ENCODE measurements at places on chromosomes 2 and 18.

DNA sequence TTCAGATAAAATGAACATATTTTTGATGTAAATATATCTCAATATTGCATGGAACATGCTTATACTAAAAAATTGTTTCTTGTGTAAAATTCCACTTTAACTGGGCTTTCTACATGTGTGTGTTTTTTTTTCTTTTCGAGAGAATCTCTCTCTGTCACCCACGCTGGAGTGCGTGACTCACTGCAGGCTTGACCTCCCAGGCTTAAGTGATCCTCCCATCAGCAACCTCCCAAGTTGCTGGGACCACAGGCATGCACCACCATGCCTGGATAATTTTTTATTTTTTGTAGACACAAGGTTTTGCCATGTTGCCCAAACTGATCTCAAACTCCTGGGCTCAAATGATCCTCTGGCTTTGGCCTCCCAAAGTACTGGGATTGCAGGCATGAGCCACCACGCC, 254.6 kb downstream of the LOXHD1 start:
- no peak for DNase-seq

DNA sequence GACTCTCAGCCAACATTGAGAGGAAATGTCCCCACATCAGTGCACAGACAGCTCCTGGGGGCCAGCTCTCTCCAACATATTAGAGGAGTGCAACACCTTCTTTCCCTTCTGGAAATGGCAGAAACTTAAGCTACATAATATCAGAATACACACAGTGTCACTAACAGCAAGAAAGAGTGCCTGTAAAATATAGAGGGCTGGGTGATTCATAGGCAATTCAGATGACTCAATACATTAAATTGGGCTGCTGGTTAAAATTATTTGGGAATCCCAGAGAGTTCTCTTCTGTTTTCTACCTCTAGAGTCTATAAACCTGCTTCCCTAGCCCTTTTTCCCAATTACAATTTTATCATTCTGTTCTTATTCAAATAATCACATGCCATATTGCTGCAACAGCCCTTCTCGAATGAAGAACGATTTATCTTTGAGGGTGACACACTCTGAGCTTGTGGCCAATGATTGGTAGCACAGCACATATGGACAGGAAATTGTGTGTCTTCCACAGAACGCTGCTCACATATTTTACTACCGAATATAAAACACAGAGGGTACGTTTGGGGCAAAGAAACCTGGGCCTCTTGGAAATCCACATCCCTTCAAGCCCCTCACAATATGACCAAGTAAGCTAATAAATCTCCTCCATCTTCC, 381.2 kb downstream of the MBD2 start:
- DNase-seq = no peak

DNA sequence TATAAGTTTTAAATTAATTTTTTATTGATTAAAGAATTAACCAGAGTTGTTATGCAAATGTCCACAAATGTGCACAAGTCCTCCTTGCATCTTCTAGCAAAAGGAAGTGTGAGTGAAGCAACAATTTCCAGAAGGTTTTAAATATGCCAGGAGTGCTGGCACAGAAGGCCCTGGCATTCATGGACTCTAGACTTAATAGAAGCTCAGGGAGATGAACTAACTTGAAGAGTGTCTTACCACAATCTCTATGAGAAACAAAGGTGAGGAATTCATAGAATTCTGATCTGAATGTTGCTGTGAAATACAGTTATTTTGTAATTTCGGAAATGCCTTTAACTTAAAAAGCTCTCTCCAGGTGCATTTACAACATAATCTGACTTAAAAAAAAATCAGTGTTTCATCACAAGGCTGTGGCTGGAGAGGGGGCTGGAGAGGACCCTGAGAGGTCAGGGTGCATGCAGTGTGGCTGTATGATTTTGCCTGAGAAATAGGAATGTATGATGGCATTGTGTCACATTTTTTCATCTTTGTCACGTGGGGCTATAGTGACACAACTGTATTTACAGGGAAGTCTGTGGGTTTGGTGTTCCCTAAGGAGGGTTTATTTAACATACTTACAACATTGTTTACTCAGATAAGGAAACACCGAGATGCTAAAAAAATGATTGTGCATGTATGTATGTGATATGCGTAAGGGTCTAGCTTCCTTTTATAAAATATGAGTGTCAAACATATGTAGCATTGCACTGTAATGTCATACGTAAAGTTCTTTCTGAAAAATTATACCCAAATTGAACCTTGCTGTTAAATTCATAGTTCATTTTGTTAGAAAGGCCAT, 66.2 kb downstream of the MAP4K4 start:
- DNase-seq = no peak

DNA sequence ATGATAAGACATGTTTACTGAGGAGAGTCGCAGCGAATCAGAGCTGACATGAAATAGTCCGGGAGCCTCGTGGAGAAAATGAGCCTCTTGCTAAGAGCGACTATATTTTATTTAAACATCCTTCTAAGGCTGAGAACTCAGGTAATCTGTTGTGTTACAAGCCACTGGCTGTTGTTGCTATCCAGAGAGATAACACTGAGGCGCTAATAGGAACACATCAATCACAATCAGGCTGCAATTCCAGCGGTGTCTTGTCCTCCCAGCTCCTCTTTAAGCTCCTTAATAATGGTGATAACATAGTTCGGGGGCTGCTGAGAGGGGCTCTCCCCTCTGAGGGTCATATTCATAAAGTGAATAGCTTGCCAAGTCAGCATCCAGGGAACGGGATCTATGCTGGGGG, 95.1 kb downstream of the INSIG2 start:
- no peak for DNase-seq

DNA sequence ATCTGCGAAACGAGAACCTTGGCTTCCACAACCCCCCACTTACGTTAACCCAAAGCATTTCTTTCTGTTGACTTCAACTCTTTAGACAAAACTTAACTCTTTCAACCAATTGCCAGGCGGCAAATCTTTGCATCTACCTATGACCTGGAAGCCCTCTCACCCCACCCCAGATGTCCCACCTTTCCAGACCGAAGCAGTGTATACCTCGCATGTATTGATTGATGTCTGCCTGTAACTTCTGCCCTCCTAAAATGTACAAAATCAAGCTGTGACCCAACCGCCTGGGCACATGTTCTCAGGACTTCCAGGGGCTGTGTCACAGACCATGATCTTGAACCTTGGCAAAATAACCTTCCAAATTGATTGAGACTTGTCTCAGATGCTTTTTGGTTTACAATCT, 12.3 kb downstream of the AQP12B start:
- no peak for DNase-seq

DNA sequence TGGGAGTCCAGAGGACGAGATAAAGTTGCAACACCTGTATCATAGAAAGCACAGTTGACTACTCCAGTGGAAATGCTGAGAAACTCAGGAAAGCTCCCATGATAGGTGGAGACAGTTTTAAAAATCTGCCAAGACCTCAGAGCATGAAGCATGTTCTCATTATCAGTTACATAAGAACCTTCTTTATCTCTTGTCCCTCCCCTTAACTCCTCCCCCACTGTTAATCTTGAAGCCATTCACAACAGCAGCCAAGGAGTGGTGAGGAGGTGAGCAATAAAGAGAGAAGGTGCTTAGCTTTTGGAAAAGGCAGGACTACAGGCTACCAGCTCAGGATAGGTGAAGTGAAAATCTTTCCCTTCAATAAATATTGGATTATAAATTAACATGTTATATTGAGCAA, 657.9 kb downstream of the NYAP2 start:
- no peak for DNase-seq

- no peak for DNase-seq
Measured at GRCh38 chr2:2158915-2159314, 172.2 kb downstream of the MYT1L start.

DNA sequence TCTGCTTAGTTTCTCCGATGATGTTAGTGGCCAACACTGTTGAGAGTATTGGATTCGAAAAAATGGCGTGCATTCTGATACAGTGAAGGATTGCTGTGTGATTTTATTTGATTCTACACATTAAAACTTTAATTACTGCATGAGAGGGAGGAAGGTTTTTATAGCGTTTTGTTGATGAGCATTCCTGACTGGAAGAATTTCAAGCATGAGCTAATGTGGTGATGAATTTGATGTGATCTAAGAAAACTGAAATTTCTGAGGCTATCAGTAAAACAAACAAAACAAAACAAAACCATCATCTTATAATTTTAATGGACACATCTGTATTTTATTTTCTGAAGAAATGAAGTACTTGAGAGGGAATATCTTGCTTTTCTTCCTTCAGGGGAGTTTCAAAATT, 59.6 kb downstream of the ITGB6 start:
- no peak for DNase-seq

DNA sequence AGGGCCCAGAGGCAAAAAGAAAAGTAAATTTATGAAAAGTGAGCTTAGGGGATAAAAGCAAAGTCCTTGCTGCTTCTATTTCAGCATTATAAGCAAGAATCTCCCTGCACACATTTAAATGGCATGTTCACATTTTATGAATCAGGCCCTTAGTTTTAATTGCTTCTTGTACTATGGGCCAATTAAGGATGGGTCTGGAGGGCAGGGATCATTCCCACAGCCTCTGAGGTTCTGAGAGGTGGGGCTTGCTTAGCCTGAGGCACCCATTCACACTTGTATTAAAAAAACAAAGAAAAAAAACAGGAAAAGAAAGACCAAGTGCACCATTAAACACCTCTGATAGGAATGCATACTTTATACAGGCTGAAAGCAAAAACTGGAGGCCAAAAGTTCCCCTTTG, 565.1 kb downstream of the BCL11A start:
- DNase-seq = no peak

DNA sequence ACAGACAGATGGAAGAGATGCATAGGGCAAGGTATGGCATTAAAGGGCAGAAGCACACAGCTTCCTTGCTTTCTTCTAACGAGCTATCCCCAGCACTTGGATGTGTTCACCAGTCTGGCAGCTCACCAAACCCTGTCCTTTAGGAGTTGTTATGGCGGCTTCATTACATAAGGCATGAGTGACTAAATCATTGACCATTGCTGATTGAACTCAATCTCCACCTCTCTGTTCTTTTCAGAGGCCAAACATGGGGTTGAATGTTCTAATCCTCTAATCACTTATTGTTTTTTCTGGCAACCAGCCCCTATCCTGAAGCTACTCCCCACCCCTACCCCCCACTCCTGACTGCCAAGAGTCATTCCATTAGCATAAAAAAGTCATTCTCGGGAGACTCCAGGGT, 301.8 kb downstream of the XIRP2 start:
- no peak for DNase-seq

GRCh38 chr2:6654279-6654678, 211.4 kb downstream of the CMPK2 start:
- no peak for DNase-seq

DNA sequence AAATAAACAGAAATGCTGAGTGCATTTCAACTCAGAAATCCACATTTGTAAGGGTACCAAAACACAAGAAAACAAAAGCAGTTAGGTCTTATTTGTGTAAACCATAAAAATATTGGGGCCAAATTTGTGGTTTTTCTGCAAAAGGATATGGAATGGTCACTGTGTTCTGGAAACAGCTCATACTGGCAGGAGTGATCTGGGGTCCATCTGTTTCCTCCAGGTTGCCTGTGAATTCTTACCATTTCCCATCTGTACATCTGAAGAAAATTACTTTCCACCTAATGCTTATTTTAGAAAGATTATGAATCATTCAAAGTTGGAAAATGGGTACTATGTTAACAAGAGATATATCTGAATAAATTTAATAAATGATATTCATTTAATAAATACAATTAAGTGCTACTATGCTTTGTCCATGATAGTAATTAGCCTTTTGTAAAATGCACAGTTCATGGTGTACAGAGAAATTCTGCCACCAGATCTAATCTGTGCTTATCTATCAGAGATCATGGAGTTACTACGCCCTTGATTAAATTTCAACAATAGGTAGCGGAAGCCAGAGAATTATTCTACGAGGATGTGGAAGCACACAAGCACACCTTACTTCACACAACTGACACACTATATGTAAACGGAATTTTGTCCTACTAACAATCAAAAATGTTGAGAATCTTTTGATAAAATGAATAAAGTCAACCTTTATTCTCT, 10.9 kb downstream of the ALS2 start:
- no peak for DNase-seq

DNA sequence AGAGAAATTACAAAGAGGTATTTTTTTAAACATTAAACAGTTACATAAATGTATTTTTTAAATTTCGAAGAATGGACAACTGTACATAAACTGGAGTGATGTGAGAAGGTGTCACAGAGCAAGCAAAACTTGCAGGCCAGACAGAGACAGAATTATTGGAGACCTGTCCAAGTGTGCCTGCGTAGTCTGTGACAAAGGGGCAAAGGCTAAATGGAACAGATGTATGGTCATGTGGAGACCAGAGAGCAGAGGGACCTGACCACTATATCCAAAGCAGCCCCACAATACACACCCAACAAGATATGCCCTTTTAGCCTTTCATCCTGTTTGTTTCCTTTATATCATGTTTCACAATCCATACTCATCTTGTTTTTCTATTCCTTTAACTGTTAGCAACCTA, 225.3 kb upstream of the VWC2L start:
- no peak for DNase-seq

DNA sequence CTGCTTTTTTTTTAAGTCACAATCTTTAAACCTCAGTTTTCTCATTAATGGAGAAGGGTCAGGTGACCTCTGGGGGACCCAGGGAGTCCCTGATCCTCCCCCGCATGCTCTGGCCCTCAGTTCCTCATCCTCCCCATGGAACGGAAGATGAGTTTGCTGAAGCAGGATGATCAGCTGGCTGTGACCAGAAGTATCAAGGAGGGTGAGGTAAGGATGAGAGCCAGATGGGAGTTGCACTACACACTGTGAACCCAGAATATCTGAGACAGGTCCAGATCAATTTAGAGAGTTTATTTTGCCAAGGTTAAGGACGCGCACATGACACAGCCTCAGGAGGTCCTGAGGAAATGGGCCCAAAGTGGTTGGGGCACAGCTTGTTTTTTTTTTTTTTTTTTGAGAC, 3.8 kb downstream of the CATIP start:
- DNase-seq = no peak

GRCh38 chr2:232998666-232998985, 14.4 kb downstream of the NGEF start:
- no peak for DNase-seq

- DNase-seq = no peak
Measured at GRCh38 chr2:28525481-28525880, 29.6 kb downstream of the PLB1 start.

- DNase-seq = no peak
Measured at GRCh38 chr2:196887431-196887830, 39.1 kb downstream of the PGAP1 start.

- DNase-seq = no peak
Measured at GRCh38 chr18:67478249-67478648, 38.3 kb downstream of the DSEL start.

- no peak for DNase-seq
Measured at GRCh38 chr2:67627456-67628207, 230.5 kb downstream of the ETAA1 start.

- no peak for DNase-seq
Measured at GRCh38 chr2:239735829-239736357, 289.2 kb downstream of the NDUFA10 start.
